ENCODE measurements at places on chromosomes 5 and 9. TPM values are rescaled to one million over a fixed set of nuclear protein-coding genes. Genes with fewer than 3 reads are reported as not detected.

GPR151 gene
- total RNA-seq: not detected

STING1 gene
- 69.1 TPM for total RNA-seq

TMOD1 gene
- 0.41 TPM for total RNA-seq

AGXT2 gene
- not detected for total RNA-seq

GAPT gene
- 1.4 TPM for total RNA-seq

GPR107 gene
- total RNA-seq: 63.5 TPM

NREP gene
- 218 TPM for total RNA-seq

LOX gene
- total RNA-seq: 0.23 TPM

HK3 gene
- total RNA-seq: 0.51 TPM

EQTN gene
- not detected for total RNA-seq

OR1J2 gene
- total RNA-seq: not detected

SCGB3A2 gene
- 1.4 TPM for total RNA-seq

CAMK2A gene
- total RNA-seq: 1.1 TPM

GPR21 gene
- total RNA-seq: 1.8 TPM

SH3RF2 gene
- 0.23 TPM for total RNA-seq

RFK gene
- 10.1 TPM for total RNA-seq

MZB1 gene
- 0.38 TPM for total RNA-seq

CDC20B gene
- not detected for total RNA-seq

PRDM9 gene
- total RNA-seq: not detected

Data from endothelial cell (in vitro differentiated cells).